ENCODE measurements at places on chromosomes 11 and 22. TPM values are rescaled to one million over a fixed set of nuclear protein-coding genes. Genes with fewer than 3 reads are reported as not detected.

GRCh38 chr11:128405714-128406662 lies 181.4 kb downstream of the ETS1 start:
- DNase-seq = no peak

GRCh38 chr11:65206901-65207300 lies 25.2 kb downstream of the CAPN1 start:
- no peak for DNase-seq

The DGAT2 gene
- polyA plus RNA-seq = 0.34 TPM

The TRPT1 gene
- polyA plus RNA-seq = 69.1 TPM

GRCh38 chr11:109865548-109866186 lies 227.5 kb upstream of the ZC3H12C start:
- DNase-seq = no peak

All from forelimb muscle (tissue), 1 donor.